Stimulated activated CD8-positive, alpha-beta memory T cell treated with anti-CD3 and anti-CD28 coated beads, Interleukin-7, amount 100 ng/mL, for 4 hours (primary cell): ENCODE measurements at places on chromosomes 13 and 19.

DNA sequence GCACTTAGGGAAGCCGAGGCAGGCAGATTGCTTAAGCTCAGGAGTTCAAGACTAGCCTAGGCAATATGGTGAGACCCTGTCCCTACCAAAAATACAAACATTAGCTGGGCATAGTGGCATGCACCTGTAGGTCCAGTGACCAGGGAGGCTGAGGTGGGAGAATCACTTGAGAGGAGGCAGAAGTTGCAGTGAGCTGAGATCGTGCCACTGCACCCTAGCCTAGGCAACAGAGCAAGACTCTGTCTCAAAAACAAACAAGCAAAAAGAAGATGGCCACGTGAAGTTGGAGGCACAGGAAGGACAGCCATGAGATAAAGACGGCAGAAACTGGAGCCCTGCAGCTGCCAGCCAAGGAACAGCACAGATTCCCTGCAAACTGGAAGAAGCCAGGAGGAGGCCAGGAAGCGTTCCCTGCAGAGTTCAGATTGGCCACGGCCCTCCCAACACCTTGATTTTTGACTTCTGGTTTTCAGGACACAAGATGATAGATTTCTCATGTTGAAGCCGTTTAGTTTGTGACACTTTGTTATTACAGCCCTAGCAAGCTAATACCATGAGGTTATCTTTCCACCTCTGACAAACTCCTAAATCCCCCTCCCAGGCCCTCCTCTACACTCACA is 786.7 kb downstream of the UQCRFS1 start:
- no peak for DNase-seq

- DNase-seq: no peak
Observed at GRCh38 chr13:76293751-76294150, 592.5 kb downstream of the KCTD12 start.

- DNase-seq: no peak
Observed at GRCh38 chr13:47326061-47326460, 429.2 kb upstream of the HTR2A start.

DNA sequence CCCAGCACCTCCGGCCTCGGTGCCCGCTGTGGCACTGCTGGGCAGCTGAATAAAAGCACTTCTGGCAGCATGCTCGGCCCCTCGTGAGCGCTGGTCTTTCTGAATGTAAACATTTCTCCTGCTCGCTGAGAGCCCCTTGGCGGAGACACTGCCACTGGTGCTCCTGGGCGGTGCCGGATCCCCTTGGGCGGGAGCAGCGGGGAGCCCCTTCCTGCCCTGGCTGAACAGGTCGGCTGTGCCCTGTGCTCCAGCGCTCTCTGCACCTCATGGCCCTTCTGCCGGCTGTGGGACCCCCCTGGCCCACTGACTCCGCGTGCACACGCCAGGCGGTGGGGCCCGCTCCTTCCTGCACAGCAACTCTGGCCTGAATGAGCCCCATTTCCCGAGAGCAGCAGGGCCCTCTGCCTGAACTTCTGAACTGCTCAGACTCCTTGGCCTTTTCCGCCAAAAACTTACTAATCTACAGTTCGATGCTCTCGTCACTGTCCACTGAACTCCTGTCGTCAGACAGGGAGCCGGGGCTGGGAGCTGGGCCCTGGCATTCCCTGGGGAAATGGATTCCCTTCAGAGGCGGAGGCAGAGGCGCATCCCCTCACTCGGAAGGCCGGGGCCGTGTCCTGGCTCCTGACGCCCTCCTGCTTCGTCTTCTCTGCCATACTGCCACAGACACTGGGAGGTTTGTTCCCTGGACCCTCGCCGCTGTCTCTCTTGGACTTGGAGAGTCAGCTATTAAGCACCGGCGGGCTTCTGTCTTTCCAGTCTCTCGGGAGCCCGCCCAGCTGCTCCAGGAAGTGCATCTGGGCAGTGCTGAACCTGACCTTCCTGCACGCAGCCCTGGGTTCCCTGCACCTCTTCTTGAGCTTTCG is 14.2 kb downstream of the RB1 start:
- DNase-seq: no peak

GRCh38 chr13:46621792-46622629 is 69.0 kb downstream of the LRCH1 start:
- DNase-seq: no peak

DNA sequence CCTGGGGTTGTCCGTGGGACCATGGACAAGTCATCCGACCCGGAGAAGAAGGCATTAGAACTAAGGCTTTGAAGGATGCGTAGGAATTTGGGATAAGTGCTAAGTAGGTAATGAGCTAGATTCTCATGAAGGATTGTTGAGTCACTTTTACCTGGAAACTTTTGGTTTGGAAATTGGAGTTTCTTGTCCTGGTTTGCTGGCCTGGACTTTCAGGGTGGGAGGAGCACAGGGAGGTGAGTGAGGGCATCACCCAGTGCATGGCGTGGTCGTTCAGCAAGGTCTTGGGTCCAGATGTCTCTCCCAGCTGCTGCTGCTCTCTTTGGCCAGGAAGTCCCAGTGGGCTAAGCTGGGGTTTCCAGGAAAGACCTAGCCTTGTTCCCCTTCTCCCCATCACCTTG is 7.6 kb downstream of the NFIC start:
- no peak for DNase-seq

- no peak for DNase-seq
Observed at GRCh38 chr13:34611671-34612070, 330.4 kb upstream of the NBEA start.

GRCh38 chr19:737591-738093 is 13.3 kb upstream of the MISP start:
- DNase-seq: peak; percentile 34

DNA sequence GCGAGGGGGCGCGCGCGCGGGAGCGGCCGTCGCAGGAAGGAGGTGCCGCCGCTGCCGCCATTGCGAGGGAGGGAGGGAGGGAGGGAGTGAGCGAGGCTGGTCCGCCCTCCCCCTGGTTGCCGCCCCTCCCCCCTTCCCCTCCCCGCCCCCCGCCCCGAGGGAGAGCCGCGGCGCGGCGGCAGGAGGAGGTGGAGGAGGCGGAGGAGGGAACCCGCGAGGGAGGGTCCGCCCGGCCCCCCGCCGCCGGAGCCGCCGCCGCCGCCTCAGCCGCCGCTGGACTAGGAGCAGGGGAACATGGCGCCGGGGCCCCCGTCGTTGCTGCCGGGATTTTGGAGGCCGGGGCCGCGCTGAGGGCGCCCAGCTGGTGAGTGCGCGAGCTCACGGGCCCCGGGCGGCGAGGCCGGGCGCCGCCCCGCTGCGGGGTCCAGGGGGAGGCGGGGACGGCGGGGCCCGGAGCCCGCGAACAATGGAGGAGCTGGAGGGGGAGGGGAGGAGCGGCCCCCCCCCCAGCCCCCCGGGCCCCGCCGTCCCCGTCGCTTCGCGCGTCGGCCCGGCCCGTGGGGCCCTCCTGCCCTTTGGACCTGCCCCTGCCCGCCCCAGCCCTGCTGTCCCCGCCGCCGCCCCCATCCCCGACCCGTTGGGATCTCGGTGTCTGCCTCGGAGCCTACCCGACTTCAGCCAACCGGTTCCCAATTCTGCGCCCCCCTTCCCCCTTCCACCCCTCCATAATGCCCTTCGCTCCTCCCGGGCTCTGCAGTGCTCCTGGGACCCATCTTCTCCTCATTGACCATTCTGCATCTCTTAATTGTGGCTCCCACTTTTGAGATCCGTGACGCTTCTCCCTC is at the start of gene ARHGAP35:
ARHGAP35 (plus strand) TSS at position 152 of the 845 bp plus-strand sequence. CDS start 57,679 bp downstream, outside the sequence.
- no peak for DNase-seq

- no peak for DNase-seq
Observed at GRCh38 chr19:33187183-33187540, 7.0 kb upstream of the LRP3 start.

- DNase-seq: no peak
Observed at GRCh38 chr19:48495396-48495795, 16.2 kb downstream of the LMTK3 start.

DNA sequence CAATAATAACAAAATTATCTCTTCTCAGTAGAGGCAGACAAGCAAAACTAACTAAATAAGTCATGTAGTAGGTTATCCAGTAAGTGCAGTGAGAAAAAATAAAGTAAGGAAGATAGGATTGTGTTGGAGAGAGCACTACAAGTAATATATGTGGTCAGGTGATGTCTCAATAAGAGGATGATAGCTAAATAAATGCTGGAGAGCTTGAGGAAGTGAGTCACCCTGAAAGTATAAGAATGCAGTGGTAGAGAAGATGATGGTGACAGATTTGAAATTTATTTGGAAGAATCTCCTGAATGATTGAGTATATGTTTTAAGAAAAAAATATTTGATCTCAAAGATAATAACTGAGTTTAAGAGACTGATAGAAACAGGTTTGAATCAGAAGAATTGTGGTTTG is 152.2 kb upstream of the PRR20A start:
- no peak for DNase-seq

GRCh38 chr13:44873461-44873860 is 115.8 kb downstream of the NUFIP1 start:
- no peak for DNase-seq

GRCh38 chr13:78993792-78994191 is 334.8 kb upstream of the OBI1 start:
- DNase-seq: no peak

- no peak for DNase-seq
Observed at GRCh38 chr13:94702181-94703041, 9.9 kb downstream of the SOX21 start.

DNA sequence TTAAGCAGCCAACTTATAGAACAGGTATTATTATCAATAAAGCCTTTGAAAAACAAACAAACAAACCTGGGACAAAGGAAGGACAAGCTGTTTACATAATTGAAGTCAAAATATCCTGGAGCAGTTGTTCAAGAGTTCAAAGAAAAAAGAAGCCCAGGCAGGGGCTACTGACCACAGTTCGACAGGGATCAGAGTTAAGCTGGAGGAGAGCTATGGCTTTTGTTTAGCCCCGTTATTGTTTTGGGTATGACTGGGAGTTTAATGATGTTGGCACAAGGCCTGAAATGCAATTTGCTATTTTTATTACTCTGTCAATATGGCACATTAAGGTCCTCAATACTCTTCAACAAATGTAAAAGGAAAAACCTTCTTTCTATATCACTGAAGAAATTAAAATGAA is 624.4 kb upstream of the KLHL1 start:
- no peak for DNase-seq

- no peak for DNase-seq
Observed at GRCh38 chr19:2187159-2187558, 23.4 kb downstream of the DOT1L start.

DNA sequence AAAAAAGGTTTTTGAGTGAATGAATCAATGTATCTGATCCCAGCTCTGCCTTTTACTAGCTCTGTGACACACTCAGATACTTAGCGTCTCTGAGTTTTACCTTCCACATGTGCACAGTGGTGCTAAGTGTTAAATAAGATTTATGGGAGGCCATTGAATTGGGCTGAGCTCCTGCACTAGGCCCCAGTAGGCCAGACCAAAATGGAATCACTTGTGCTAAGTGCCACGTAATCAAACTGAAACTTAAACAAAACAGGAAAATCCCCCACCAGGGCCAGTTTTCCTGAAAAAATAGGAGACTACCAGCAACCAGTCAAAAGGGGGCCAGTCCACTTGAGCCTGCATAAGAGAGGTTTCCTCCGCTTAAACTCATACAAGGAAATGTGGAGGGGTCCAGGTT is 40.9 kb downstream of the GJA3 start:
- no peak for DNase-seq

DNA sequence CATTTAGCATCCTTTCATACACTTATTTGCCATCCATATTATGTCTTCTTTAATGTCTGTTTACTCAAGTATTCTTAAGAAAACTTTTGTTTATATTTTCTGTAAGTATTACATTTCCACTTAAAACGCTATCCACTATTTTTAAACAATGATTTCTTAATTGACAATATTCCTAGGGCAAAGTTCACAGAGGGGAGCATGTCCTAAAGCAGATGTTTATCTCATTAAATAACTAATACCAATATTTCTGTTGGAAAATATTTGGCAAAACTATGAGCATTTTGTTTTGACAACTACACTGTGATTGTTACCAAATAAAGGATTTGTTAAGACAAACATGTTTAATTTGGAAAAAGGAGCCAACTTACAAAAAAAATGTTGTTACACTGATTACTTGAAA is 643.3 kb downstream of the SLITRK5 start:
- DNase-seq: no peak

DNA sequence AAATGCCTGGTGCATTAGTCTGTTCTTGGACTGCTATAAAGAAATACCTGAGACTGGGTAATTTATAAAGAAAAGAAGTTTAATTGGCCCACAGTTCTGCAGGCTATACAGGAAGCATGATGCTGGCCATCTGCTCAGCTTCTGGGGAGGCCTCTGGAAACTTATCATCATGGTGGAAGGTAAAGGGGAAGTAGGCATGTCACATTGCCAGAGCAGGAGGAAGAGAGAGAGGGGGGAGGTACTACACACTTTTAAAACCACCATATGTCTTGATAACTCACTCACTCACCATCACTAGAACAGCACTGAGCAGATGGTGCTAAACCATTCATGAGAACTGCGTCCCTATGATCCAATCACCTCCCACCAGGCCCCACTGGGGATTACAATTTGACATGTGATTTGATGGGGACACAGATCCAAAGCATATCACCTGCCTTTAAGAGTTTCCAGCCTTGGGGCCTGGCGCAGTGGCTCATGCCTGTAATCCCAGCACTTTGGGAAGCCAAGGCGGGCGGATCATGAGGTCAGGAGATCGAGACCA is 219.0 kb downstream of the KATNAL1 start:
- DNase-seq: no peak

DNA sequence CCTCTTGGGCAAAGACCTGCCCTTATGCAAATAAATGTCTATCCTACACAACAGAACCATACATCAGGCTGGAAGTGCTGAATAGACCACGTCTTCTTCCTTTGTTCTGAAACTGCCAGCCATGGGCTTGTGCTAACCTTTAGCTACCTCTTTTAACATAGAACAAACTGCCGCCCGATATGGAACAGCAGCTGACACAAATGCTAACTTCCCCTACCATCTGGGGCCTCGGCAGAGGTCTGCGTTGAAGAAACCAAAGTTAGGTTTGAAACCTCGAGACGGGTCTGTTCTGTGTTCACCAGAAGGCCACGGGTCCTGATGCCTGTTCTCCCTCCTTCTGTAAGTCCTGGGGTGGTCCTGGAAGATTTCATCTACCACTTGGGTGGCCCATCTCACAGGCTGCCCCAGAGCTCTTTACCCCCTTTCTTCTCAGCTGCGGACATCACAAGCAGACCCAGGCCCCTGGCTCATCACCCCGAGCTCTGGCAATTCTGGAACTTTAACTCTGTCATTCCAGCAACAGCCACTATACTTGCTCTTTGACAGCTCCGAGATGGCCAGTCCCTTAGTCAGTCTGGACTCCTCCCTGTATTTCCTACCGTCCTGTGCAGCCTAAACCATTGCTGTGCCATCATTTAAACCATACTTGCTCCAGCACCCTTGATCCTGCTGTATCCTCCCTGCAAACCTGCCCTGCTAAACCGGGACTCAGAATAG is 146.7 kb downstream of the USP12 start:
- no peak for DNase-seq

- no peak for DNase-seq
Observed at GRCh38 chr13:75102001-75102716, 379.8 kb downstream of the TBC1D4 start.
